ENCODE measurements at places on chromosomes 5 and 9.

DNA sequence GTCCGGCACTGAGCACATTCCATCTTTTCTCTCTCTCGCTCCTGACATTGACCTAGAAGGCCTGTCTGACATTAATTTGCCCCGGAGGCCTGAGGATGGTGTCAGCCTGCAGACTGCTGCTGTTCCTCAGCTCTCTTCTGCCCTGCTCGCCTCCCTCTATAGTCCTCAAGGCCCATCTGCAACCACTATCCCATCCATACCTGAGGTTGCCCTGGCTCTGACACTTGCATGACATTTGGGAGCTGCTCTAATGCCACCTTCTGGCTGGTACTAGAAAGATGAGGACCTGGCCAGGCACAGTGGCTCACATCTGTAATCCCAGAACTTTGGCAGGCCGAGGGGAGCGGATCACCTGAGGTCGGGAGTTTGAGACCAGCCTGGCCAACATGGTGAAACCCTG lies 38.6 kb upstream of the GGTA1 start:
- no peak for DNase-seq

DNA sequence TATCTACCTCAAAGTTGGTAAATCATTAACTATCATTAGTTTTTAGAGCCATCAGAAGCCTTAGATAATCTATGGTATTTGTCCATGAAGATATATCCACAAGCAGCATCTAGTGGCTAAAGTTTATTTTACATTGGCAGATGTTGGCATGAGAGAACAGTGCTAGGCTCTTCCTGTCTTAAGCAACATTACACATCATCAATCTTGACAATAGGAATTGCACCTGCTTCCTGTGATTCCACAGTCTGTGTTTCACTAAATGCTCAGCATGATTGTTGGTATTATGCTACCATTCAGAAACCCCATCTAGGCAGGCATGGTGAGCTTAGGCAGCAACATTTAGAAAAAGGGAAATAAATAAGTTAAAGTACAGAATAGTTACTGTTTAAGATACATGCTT lies 246.6 kb downstream of the SLCO4C1 start:
- no peak for DNase-seq

DNA sequence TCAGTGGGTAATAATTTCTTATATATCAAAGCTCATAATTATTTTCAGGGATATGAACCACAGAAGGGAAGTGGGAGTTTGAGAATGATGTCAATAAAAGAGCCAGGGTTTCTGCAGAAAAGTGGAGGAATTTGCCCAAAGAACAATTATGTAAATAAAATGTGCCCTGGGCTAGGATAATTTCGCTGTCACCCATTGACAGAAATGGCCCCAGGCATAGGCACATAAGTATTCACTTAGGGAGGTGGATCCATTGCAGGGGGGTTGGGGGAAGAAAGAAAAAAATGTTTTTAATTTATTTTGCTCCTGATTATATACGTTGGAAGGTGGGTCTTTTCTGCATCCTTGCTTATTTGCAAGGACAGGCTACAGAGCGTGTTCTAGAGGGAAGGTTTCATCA lies 135.1 kb upstream of the IRX2 start:
- no peak for DNase-seq

- DNase-seq, result no peak
Observed at GRCh38 chr9:133369933-133370332, 5.9 kb downstream of the SURF4 start.

DNA sequence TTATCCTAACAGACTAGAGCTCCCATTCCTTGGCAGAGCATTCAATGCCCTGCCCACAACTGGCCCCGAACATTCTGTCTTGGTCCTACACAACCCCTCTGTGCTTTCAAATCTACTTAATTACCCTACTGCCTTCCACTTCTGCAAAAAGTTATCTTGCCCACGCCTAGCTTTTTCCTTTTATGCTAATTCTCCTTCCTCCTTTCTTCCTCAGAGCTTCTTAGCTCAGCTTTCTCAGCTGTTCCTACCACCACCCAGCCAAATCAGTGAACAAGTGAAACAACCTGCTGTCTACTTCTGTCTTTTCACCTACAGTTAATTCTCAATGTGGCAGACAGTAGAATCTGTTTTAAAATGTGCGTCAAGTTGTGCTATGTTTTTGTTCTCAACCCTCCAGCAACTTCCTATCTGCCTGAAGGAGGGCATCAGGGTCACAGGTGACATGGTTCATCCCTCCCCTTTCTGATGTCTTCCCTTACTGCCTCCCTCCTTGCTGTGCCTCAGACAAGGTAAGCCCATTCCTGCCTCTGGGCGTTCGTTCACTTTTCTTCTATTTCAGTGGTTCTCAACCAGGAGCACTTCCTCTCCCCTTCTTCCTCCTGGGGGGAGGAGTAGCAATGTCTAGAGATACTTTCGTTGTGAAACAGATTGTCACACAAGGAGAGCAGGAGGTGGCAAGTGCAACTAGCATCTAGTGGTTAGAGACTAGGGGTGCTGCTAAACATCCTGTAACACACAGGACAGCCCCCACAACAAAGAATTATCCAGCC lies 1.3 kb upstream of the REEP5 start:
- DNase-seq, result peak; percentile 21

GRCh38 chr5:40484495-40484894 lies 195.2 kb upstream of the PTGER4 start:
- no peak for DNase-seq

GRCh38 chr5:121805911-121806310 lies 45.8 kb upstream of the FTMT start:
- DNase-seq, result no peak

DNA sequence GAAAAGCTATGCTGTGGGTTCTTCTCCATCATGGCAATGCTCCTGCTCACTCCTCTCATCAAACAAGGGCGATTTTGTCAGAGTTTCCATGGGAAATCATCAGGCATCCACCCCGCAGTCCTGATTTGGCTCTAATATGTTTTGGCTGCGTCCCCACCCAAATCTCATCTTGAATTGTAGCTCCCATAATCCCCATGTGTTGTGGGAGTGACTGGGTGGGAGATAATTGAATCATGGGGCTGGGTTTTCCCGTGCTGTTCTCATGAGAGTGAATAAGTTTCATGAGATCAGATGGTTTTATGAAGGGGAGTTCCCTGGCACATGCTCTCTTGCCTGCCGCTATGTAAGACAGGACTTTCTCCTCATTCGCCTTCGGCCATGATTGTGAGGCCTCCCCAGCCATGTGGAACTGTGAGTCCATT lies 163.8 kb downstream of the GADD45G start:
- no peak for DNase-seq

DNA sequence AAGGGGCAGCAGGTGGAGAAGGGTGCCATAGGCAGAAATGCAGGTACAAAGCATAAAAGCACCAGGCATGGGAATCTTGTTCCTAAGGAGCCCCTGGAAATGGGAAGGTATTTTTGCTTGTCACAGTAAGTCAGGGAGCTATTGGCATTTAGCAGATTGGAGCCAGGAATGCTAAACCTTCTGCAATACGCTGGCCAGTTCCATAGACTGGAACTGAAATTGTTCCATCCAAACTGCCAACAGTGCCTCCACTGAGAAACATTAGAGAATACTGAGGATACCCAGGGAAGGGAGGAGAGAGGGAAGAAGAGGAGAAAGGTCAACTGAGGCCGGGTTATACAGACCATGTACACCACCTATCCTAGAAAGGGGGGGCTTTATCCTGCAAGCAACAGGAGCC lies 162.7 kb downstream of the MED27 start:
- no peak for DNase-seq

DNA sequence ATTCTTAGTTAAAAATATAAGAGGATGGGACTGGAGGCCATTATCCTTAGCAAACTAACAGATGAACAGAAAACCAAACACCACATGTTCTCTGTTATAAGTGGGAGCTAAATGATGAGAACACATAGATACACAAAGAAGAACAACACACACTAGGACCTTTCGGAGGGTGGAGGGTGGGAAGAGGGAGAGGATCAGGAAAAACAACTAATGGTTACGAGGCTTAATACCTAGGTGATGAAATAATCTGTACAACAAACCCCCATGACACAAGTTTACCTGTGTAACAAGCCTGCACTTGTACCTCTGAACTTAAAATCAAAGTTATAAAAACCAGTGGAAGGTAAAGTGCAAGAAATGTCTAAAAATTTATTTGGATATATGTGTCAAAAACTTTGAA lies 1047.4 kb upstream of the C9orf72 start:
- DNase-seq, result no peak

DNA sequence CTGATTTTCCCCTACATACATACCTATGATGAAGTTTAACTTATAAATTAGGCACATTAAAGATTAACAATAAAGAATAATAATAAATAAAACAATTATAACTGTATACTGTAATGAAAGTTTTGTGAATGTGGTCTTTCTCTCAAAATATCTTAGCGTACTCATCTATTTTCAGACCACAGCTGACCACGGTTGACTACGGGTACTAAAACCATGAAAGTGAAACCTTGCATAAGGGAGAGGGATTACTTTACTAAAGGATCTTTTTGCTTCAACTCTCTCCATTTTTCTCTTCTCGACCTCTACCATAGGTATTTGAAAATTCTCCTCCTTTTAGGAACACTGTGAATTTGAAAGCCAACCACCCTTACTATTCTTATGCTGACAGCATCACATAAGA lies 475.5 kb downstream of the CETN3 start:
- no peak for DNase-seq

- no peak for DNase-seq
Observed at GRCh38 chr5:155480731-155481131, 467.2 kb downstream of the KIF4B start.

DNA sequence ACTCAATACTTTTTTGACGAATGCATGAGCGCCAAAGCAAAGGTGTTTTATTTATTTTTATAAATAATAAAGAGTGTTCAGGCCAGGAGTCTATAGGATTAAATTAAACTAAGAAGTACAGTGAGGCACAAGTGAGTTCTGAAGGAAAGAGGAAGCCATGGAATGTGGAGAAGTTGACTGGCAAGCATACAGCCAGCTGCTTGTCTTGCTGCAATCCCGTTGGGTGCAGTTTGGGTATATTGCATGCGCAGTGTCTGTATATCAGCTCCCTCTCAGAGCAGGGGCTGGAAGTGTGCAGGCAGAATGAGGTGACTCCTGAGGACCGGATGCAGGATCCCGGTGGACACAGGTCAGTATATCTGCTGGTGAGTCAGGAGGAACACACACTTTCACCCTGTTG lies 315.6 kb downstream of the ZSWIM6 start:
- DNase-seq, result no peak

GRCh38 chr9:91282292-91282691 lies 79.4 kb downstream of the AUH start:
- DNase-seq, result no peak

GRCh38 chr9:121282277-121283079 lies 14.5 kb downstream of the GSN start:
- DNase-seq, result no peak

- DNase-seq, result no peak
Observed at GRCh38 chr9:7979611-7980010, 180.0 kb upstream of the DMAC1 start.

DNA sequence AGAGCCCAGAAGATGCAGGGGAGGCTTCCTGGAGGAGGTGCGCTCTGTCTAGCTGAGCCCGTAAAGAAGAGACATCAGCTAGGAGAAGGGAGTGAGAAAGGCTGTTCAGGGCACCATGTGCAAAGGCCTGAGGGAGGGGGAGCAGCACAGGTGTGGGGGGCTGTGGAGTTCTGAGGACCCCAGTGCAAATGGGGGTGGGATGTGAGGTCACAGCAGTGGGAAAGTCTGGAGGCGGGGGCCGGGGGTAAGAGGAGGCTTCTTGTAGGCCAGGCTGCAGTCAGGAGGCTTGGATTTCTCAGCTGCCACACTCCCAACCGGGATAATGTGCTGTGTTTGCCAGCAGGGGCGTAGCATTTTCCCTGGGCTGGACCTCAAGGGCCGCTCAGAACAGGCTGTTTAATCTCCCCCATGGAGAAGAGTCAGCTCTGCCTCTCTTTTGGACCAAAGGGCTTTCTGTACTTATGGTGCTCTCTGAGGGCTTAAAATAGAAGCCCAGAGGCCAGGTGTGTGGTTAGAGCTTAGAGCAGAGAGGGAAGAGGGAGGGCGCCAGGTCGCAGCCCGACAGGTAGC lies 5.7 kb downstream of the NEURL1B start:
- no peak for DNase-seq

DNA sequence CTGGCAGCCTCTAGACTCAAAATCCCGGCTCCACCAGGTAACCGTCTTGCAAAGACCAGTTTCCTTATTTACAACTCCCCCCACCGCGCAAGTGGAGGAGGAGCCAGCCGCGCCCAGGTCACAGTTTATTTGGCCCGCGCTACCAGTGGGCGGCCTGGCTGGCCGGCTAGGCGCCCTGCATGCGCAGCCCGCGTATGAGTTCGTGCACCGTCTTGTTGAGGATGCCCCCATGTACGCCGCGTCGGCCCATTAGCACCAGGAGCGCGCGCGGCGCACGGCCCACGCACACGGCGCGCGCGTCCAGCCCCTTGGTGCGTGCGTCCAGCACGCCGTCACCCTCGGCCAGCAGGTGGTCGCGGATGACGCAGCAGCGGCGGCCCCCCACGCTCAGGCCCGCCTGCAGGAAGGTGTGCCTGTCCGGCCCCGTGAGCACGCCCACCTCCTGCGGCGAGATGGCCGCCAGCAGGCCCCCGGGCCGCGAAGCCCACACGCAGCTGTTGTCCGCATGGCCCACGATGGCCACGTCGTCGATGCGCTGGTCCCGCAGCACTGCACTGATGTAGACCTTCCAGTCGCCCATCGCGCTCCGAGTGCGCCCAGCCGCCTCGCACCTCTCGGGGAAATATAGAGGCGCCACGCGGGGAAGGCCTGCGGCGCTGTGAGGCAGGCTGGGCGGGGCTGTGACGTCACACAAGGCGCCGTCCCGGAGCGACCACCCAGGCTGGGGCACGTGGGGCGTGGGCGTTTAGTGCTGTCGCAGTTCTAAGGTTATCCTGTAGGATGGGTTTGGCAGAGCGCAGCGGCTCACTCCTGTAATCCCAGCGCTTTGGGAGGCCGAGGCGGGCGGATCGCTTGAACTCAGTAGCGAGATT lies at the start of gene PFN3:
Gene PFN3, minus strand, starts transcription at position 665 of the 872 bp plus-strand sequence. Its CDS starts 85 bp downstream, at position 580.
- no peak for DNase-seq

DNA sequence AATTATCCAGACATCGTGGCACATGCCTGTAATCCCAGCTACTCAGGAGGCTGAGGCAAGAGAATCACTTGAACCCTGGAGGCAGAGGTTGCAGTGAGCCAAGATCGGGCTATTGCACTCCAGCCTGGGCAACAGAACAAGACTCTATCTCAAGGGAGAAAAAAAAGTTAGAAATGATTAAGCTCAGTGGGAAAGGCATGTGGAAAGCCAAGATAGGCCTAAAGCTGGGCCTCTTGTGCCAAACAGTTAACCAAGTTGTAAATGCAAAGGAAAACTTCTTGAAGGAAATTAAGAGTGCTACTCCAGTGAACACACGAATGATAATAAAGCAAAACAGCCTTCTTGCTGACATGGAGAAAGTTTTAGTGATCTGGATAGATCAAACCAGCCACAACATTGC lies 43.0 kb downstream of the TBCA start:
- DNase-seq, result no peak

DNA sequence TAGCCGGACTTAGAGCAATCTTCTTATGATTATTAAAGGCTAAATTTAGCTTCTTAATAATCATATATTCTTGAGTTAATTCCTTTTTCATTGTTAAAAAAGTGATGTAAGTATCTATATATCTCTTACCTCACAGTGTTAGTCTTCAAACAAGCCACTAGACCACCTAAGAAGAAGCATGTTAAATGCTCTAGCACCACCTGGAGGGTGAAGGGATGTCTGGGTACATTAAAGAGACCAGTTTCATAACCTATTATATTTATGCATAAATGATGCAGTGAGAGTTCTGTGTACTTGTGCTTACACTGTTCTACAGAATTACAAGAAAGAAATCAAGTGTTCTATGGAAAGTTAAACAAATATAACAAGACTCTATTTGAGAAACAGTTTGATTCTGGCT lies 55.9 kb upstream of the SLCO6A1 start:
- DNase-seq, result no peak

Data from activated naive CD4-positive, alpha-beta T cell treated with anti-CD3 and anti-CD28 coated beads, Interleukin-2, amount 50 U/mL, for 72 hours (primary cell).